ENCODE measurements at places on chromosomes 1 and 21. TPM values are rescaled to one million over a fixed set of nuclear protein-coding genes. Genes with fewer than 3 reads are reported as not detected.

GRCh38 chr1:26874896-26875295 lies 11.9 kb downstream of the SFN start:
- peaks cover 2% of the 10 kb centered on the region for H3K4me1 ChIP-seq
- DNase-seq = no peak
- no peak overlapping the region for H3K27ac ChIP-seq
- H3K27me3 ChIP-seq = no peaks in the 10 kb centered on the region
- peaks cover 13% of the 10 kb centered on the region for H3K36me3 ChIP-seq
- no peak overlapping the region for H3K4me3 ChIP-seq

GRCh38 chr21:34642211-34643075 lies 26.4 kb upstream of the CLIC6 start:
- H3K36me3 ChIP-seq = peaks cover 6% of the 10 kb centered on the region
- no peak overlapping the region for H3K27ac ChIP-seq
- DNase-seq = no peak
- H3K4me3 ChIP-seq = no peak overlapping the region
- no peaks in the 10 kb centered on the region for H3K27me3 ChIP-seq

- no peaks in the 10 kb centered on the region for H3K27me3 ChIP-seq
- no peaks in the 10 kb centered on the region for H3K36me3 ChIP-seq
- H3K4me1 ChIP-seq = no peaks in the 10 kb centered on the region
- H3K27ac ChIP-seq = no peak overlapping the region
- no peak for DNase-seq
- H3K4me3 ChIP-seq = no peak overlapping the region
Observed at GRCh38 chr1:219676012-219676765, 63.3 kb upstream of the ZC3H11B start.

DNA sequence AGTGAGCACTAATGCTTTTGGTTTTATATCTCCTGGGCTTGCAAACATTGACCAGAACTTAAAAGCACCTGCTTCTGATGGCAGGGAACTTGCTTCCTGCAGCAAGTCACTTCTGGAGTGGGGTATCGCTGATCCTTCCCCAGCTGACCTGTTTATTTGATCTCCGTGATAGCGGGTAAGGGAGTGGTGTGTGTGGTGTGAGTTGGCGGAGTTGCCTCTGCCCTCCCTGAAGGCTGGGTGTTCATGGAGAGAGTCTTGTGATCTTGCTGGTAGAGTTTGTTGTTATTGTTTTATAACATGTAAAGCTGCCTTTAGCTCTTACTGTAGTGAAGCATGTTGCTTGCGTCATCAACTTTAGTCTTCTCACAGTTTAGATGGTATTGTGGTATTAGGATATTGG lies 3.9 kb downstream of the MFN2 start:
- peaks cover 34% of the 10 kb centered on the region for H3K36me3 ChIP-seq
- no peak for DNase-seq

The WRAP73 gene
- 44.7 TPM for total RNA-seq

The ADGRL4 gene
- not detected for total RNA-seq

The FAM229A gene
- total RNA-seq = 4.2 TPM

Measured in activated CD4-positive, alpha-beta T cell treated with anti-CD3 and anti-CD28 coated beads, Interleukin-2, amount 10 ng/mL, durations not matched to agents 24 days and 14 days (primary cell).